ENCODE measurements at places on chromosomes 6 and 20.

GRCh38 chr6:165071906-165072305, 237.5 kb downstream of the C6orf118 start:
- no peak for DNase-seq

DNA sequence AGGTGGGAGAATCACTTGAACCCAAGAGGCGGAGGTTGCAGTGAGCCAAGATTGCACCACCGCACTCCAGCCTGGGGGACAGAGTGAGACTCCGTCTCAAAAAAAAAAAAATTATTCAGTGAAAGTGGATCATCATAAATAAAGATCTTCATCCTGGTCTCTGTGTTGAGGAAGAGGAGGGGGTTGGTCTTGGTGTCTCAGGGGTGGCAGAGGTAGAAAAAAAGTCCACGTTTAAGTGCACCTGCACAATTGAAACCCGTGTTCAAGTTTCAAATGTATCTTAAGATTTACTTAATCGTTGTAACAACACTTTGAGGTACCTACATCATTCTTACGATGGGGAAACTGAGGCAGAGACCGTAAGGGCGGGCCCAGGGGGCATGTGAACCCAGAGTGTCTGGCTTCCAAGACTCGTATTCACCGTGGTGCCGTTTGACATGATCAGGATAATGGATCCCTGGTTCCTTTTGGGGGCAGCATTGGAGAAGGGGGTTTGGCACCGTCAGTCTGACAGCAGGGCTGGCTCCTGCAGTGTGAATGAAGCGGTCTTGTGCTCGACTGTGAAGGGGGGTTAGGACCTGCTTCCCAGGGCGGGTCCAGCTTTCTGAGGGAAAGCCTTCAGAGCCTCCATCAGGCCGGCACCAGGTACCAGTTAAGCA, 32.9 kb upstream of the ID1 start:
- DNase-seq: no peak

DNA sequence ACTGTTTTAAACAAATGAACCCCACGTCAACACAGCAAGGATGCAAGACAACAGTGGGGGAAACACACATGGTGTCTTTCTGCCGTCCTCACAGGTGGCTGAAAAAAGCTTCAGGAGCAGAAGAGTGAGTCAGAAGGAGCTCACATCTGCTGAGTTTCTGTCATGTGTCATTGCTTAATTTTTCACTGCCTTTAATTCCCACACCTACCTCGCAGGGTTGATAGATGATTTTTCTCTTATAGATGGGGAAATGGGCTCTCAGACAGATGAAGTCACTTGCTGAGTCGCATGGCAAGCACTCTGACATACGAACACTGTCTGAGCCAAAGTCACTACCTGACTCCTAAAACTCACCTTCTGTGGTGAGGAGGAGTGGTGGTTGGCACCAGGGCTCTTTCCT, 28.3 kb upstream of the CARMIL1 start:
- DNase-seq: no peak

DNA sequence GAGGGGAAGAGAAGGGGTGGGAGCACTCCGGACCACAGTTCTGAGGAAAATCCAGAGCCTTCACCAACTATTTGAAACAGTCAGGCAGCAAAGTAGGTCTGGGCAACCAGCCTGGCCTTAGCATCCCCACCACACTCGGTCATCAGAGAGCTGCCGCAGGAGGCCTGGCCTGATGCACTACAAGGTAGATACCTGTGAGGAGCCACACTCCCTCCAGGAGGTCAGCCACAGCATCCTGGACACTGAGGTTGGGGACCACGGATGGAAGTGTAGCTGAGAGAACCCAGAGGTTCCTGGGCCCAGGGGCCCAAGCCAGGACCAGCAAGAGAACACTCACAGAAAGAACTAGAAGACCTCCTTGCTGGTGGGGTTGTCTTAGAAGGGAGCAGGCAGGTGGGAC, 194.8 kb upstream of the PROKR2 start:
- DNase-seq: no peak
